ENCODE measurements at places on chromosomes 11 and 22.

DNA sequence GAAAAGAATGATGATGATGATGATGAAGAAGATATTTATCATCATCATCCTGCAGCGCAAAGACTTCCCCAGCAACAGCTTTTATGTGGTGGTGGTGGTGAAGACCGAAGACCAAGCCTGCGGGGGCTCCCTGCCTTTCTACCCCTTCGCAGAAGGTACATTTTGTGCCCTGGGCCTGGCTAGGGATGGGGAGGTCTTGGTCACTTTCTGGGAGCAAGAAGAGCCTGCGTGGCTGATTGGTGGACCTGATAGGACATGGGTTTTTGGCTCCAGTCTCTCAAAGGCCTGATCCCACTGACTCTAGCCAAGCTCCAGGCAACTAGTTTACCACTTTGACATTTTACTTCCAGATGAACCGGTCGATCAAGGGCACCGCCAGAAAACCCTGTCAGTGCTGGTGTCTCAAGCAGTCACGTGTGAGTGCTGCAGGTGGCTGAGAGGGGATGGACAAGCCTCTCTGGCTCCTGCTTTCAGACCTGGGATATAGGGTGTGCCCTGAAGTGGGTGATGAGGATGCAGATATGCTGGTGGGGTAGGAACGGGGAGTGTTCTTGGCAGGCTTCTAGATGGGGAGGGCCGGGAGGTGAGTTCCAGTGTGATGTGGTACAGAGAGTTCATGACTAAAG is 5.3 kb downstream of the SIDT2 start:
- no peak for DNase-seq

DNA sequence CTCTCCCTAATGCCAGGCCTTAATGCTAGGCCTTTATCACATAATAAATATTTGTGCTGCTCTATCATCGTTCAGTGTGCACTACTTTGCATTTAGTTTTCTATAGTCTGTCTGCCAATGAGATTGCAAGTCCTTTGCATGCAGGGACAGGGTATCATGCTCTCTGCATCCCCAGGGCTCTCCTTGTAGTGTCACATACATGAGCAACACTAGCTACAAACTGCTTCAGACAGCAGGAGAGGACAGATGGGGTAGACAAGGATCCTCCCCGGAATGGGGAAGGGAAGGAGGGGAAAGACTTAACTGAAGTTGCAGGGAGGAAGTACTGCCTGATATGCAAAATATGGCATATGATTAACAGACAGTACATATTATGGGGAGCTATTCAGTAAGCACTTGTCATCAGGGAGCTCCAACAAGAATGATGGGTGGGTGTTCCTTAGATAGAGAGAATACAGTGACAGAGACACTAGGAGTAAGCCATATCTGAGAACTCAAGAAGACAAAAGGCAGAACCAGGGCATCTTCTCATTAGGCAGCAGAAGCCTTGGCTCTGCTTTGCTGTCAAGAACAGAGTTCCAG is 42.8 kb downstream of the ZNF202 start:
- DNase-seq: no peak

DNA sequence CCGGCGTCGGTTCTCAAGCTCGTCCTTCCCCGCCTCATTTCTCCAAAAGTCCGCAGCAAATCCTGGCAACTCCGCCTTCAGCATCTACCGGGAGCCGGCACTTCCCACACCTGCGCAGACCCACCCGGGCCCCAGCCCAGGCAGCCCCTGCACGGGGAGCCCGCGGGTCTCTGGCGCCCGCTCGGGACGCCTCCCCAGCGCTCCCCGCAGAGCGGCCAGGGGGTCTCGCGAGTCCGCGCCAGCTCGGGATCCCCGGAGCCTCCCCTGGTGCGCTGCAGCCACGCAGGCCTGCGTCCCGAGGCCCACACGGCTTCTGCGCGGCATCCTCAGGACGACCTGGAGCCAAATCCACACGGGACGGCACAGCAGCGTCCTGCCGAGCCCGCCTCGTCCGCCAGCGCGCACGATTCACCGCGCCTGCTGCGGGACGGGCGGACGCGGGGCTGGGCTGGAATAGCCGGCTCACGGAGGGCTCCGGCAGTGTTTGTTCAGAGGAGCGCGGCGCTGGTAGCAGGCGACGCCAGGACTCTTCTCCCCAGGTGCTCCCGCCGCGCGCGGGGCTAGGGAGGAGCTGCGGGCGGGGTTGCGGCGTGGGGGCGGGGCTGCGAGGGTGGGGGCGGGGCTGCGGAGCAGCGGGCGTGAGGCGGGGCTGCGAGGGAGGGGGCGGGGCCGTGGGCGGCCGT is 816 bp upstream of the PHRF1 start:
- DNase-seq: no peak

DNA sequence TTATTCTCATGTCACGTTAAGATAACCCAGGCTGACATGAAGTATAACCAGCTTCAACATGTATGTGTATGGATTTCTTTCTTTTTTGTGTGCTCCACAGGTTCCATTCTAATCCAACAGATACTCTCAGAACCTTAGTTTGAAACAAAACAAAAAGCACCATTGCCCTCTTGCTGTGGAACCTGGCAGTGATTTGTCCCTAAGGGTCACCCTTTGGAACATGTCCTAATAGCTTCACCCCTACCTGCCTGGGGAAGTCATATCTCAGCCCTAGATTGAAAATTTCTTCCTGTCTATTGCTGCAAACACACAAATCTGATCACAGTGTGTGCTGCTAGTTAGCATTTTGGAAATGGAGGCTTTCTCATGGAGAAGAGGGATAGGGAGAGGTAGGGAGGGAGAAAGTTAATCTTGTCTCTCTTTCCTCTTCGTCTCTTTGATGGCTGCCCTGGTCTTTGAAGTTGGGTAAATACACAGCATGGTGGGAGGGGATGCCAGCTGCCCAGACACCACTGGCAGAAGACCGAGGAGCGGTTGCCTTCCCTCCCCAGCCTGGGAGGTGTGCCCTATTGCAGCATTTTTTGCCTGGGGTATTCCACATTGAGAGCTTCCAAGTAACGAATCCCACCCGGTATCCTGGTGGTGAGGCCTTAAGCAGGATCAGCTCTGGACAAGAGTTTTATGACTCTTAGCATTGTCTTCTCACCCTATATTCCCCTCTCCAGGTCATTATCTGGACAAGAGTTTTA is 11.6 kb upstream of the CADM1 start:
- no peak for DNase-seq

DNA sequence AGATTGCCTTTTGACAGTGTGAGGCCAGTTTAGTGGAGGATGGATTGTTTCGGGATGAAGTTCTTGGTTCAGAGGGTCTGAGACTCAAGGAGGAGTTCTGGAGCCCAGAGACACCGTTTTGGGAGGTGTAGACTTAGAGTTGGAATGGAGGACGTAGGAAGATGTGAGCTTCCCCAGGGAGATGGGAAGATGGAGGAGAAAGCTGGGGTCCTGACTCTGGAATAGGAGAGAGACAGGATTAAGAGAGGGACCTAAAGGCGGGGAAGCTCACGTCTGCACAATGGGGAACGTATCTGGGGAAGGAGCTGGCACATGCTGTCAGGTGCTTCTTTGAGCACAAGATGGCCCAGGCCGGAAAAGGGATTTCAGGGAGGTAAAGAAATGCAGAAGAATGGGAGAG is 71.3 kb upstream of the CLDN5 start:
- DNase-seq: no peak

DNA sequence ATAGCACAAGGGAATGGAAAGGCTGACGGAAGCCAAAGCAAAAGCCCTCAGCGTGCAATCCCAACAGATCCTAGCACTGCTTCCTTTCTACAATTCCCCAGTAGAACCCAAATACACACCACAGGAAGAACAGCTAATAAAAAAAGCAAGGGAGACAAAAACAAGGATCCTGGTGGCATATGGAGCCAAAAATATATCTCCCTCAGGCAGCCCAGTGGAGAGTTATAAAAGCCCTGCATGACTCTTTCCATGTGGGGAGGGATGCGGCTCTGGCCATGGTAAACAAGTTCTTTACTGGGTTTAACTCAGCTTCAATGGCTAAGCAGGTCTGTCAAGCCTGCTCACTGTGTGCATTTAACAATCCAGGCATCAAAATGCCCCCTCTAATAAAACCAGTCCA is 88.1 kb downstream of the PIWIL4 start:
- DNase-seq: no peak

DNA sequence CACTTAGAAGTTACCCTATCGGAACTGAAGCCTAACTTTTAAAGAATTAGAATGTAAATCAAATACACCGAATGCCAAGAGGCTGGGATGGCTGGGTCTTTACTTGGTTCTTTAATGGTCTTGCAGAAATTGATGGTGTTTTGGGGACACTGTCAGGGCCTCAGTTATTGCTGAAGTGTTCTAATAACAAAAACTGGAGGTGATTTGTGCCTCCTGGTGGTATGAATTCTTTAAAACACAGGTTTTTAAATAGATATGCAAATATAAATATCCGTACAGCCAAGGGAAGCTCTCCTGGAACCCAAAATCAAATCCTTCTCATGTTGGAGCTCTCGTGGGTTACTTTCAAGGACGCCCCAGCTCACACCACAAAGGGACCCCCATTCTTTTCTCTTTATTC is 19.3 kb upstream of the TMPRSS5 start:
- no peak for DNase-seq

GRCh38 chr11:102459393-102459792 is 6.8 kb upstream of the TMEM123 start:
- no peak for DNase-seq

- DNase-seq: no peak
Observed at GRCh38 chr22:21701384-21701971, 34.1 kb downstream of the YPEL1 start.

GRCh38 chr11:41306431-41306830 is 153.0 kb downstream of the LRRC4C start:
- no peak for DNase-seq

- DNase-seq: no peak
Observed at GRCh38 chr11:75721852-75722668, 4.4 kb downstream of the MOGAT2 start.

DNA sequence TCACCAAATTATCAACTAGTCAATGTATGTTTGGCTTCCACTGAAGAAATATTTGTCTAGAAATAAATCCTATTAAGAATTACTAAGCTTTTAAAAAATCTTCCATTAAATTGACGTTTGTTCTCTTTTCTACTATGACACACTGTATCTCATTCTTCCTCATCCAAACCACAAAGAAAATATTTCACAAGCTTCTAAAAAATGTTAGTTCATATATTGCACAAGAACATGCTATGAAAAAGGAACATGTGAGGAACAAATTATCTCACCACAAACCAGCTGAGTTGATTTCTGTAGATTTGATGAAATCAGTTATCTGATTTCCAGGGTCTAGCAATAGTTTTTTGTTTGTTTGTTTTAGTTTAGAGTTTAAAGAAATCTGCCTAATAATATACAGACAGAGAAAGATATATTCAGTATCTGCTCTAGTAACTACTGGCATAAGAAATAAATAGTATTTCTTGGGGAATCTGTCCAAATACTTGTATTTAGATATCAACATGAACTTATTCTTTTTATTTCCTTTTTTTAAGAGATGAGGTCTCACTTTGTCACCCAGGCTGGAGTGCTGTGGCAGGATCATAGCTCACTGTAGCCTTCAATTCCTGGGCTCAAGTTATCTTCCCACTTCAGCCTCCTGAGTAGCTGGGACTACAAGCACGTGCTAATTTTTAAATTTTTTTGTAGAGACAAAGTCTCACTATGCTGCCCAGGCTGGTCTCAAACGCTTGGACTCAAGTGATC is 161.7 kb downstream of the ATG16L2 start:
- peak; percentile 60 for DNase-seq

DNA sequence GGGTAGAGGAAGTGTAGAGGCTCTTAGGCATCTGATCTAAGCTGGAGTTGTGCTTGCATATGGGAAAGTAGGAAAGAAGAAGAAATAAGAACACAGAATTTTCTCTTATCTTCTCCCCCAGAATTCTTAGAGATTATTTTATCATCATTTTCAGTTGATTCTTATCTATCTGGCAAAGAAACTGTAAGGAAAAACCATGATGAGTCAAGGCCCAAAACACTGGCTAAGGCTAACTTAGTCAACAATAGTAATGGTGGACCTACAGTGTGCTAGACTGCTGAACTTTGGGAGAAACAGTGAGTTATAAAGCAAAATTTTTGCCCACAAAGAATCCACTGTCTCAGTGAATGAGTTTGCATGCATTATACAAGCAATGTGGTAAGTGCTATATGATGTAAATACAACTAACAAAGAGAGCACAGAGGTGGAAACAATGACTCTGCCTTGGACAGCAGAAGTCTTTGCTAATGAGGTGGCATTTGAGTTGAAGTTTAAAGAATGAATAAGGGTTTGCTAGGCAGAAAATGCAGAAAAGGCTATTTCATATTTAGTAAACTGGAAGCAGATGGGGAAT is 344.5 kb upstream of the PLET1 start:
- DNase-seq: no peak

- no peak for DNase-seq
Observed at GRCh38 chr11:128564642-128565245, 22.6 kb downstream of the ETS1 start.

- DNase-seq: no peak
Observed at GRCh38 chr11:9001736-9002135, 2.1 kb downstream of the NRIP3 start.

DNA sequence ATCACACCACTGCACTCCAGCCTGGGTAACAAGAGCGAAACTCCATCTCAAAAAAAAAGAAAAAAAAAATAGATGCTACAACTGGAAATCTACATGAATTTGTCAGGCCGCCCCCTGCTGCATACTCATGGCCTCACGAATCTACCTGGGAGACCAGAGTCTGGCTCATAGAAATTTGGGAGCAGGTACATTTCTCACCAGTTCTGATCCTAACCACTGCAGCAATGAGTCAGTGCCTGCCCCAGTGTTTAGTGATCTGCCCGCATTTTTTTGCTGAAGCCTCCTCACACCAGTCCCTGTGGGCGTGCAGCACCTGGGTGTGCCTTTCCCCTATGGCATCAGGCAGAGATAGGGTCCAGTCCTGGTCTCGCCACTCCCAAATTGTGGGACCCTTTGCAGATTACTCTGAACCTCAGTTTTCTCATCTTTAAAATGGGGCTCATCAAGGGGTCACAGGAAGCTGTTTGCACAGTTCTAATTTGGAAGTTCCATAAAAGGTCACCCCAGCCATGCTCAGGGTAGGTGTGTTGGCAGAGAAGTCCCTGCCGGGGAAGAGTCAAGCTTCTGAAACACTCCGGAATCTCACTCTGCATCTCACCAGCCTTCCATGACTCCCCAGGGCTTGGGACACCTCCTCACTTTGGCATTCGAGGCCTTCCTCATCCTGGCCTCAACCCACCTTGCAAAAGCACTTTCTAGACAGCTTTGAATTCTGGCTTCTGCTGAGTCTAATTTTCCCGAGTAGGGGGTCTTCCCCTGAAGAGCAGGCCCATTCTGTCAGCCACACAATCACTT is 39.3 kb upstream of the LINC01488 start:
- DNase-seq: no peak

GRCh38 chr22:22462813-22463567 is 45.6 kb downstream of the ZNF280B start:
- DNase-seq: no peak

GRCh38 chr11:101348786-101349185 is 219.2 kb upstream of the PGR start:
- no peak for DNase-seq

- no peak for DNase-seq
Observed at GRCh38 chr11:131602431-131602830, 232.0 kb downstream of the NTM start.

GRCh38 chr11:86129740-86130540 is 61.1 kb upstream of the PICALM start:
- no peak for DNase-seq

GRCh38 chr11:45857961-45858474 is 10.7 kb downstream of the CRY2 start:
- DNase-seq: no peak

Data from brain pericyte (primary cell).